Vein endothelial cell (primary cell): ENCODE measurements at places on chromosomes 4 and X. TPM values are rescaled to one million over a fixed set of nuclear protein-coding genes. Genes with fewer than 3 reads are reported as not detected.

The FAT4 gene
- 74.2 and 94.7 TPM in 2 replicates for total RNA-seq

The AR gene
- 14.9 and 16.7 TPM in 2 replicates for total RNA-seq

The ANXA5 gene
- 494 and 496 TPM in 2 replicates for total RNA-seq

The ARX gene
- total RNA-seq, result not detected in 2 replicates

The PCSK1N gene
- total RNA-seq, result 0.29 TPM in 1 of 2 replicates, not detected in the other

The CXCL11 gene
- 3.9 and 5.2 TPM in 2 replicates for total RNA-seq

The YY2 gene
- 0.65 and 1.5 TPM in 2 replicates for total RNA-seq

The SMIM10 gene
- total RNA-seq, result 0.65 and 1.3 TPM in 2 replicates

The NFKB1 gene
- 37.2 and 43.2 TPM in 2 replicates for total RNA-seq

The SYTL5 gene
- total RNA-seq, result under 0.01 and 0.10 TPM in 2 replicates

The AFM gene
- not detected in 2 replicates for total RNA-seq

The DOK7 gene
- total RNA-seq, result not detected in 2 replicates

The ATP1B4 gene
- total RNA-seq, result not detected in 2 replicates

The SERPINA7 gene
- not detected in 2 replicates for total RNA-seq

The UGT2B11 gene
- not detected in 2 replicates for total RNA-seq

The GLRA3 gene
- not detected in 2 replicates for total RNA-seq

The UGT2A1 gene
- total RNA-seq, result 0.33 and 0.48 TPM in 2 replicates

The ZCCHC12 gene
- 0.33 TPM in 1 of 2 replicates, not detected in the other for total RNA-seq

The ASB12 gene
- not detected in 2 replicates for total RNA-seq

The GAGE12E gene
- total RNA-seq, result not detected in 2 replicates

The MAGIX gene
- 0.65 and 0.76 TPM in 2 replicates for total RNA-seq

The PFKFB1 gene
- under 0.01 and 0.10 TPM in 2 replicates for total RNA-seq

The RHOXF2 gene
- total RNA-seq, result not detected in 2 replicates

The SPANXA1 gene
- not detected in 2 replicates for total RNA-seq

The PKD2 gene
- 26.5 and 35.3 TPM in 2 replicates for total RNA-seq

The GLRA2 gene
- total RNA-seq, result not detected in 2 replicates

The PHEX gene
- 0.96 and 0.98 TPM in 2 replicates for total RNA-seq

The ANK2 gene
- total RNA-seq, result 1.3 and 9.4 TPM in 2 replicates

The LNX1 gene
- 0.65 and 0.76 TPM in 2 replicates for total RNA-seq

The GPR173 gene
- total RNA-seq, result 1.9 and 3.6 TPM in 2 replicates

The SOX3 gene
- not detected in 2 replicates for total RNA-seq

The KCND1 gene
- 0.19 and 0.33 TPM in 2 replicates for total RNA-seq

The APLN gene
- 237 and 274 TPM in 2 replicates for total RNA-seq

The UNC5C gene
- total RNA-seq, result 0.29 and 1.3 TPM in 2 replicates

The AASDH gene
- 9.5 and 10.5 TPM in 2 replicates for total RNA-seq

The GAGE12H gene
- total RNA-seq, result not detected in 2 replicates

The FOXO4 gene
- 4.6 and 5.9 TPM in 2 replicates for total RNA-seq

The FAM53A gene
- total RNA-seq, result 0.57 and 3.6 TPM in 2 replicates
